NCI-H1417 treated with DMSO at 0.1 percent for 48 hours (cell line): ENCODE measurements at places on chromosomes 1 and 21.

DNA sequence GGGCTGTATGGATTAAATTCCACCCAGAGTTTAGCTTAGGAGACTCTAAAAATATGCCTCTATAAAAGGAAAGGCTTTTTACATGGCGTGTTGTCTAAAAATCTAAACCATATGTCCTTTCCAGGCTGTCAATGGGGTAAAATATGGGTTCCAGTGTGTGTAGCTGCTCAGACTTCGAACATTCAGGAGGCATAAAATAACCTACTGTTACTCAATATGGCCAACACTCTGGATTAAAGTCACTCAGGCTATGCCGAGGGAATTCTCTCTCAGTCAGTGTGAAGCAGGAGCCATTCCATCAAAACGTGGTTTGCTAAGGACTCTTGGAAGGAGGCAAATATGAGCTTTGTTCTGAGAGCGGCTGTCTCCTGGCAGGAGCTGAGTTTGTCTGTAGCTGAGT lies 135.3 kb downstream of the RUNX1 start:
- no peak for DNase-seq

DNA sequence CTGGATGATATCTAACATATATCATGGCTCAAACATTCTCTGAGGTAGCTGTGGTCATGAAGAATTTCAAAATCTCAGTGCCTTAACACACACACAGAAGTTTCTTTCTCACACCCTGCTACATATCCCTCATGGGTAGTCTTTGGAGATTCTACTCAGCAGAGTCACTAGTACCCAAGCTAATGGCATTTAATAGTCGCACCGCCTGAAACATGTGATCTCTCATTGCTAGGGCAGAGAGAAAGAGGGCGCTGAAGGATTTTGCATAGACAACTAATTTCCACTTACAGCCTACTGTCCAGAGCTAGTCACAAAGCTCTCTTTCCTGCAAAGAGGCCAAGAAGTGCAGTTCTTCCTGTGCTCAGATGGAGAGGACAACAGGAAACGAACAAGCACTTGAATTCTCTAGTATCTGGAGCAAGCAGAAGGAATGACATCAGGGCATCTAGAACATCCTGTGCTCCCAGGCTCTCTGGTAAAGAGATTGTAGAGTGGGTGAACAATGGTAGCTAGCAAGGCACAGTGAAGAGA lies 183.4 kb upstream of the PTBP2 start:
- no peak for DNase-seq

DNA sequence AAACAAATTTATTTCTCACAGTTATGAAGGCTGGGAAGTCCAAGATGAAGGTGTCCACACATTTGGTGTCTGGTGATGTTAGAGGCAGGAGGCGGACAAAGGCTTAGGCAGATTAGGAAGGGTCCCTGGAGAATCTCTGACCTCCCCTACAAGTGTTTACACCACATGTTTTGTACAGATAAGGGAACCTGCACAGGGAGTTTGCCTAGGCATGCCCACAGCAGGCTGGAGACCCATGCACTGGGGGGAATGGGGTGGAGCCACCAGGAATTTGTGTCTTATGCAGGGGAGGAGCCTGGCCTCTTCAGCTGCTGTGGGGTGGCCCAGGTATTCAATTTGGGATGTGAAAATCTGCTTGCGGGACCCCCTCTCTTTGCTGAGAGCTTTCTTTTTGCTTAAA lies 131.3 kb downstream of the PATJ start:
- DNase-seq, result no peak

DNA sequence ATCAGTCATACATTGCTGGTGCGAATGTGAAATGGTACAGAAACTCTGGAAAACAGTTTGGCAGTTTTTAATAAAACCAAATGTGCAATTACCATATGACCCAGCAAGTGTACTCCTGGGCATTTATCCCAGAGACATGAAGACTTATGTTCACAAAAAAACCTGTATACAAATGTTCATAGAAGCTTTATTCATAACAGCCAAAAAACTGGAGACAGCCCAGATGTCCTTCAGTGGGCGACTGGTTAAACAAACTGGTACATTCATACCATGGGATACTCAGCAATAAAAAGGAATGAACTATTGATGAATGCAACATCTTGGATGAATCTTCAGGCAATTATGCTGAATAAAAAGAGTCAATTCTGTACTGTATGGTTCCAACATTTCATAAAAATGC lies 97.8 kb downstream of the DTL start:
- DNase-seq, result no peak

GRCh38 chr1:46394108-46394871 lies at the start of gene FAAH:
FAAH (plus strand) TSS chr1:46394317; CDS start chr1:46394349, 32 bp downstream.
- no peak for DNase-seq

DNA sequence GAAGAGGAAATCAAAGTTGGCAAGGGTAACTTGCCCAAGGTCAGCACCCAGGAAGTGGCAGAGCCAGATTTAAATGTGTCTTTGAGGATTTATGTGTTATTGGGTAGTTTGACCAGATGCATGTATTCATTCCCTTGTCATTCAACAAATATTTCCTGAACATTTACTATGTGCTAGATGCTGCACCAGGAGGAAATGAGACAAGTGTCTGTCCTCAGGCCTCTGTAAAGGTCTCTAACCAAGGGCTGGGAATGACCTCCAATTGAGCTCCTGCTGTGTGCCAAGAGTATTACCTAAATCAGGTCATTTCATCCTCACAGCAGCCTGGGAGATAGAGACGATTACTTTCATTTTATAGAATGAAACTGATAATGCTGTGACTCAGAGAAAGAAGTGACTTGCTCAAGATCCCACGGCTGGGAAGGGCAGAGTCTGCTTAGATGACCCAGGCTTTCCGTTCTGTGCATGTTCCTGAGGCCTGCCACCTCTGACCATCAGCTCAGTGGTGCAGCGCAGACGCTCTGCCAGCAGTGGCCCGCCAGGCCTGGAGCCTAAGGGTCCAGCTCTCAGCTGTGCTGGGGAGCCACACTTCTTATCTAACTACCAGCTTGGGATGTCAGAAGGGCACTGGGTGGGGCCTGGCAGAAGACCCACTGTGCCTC lies 3.5 kb upstream of the TTC22 start:
- DNase-seq, result no peak

DNA sequence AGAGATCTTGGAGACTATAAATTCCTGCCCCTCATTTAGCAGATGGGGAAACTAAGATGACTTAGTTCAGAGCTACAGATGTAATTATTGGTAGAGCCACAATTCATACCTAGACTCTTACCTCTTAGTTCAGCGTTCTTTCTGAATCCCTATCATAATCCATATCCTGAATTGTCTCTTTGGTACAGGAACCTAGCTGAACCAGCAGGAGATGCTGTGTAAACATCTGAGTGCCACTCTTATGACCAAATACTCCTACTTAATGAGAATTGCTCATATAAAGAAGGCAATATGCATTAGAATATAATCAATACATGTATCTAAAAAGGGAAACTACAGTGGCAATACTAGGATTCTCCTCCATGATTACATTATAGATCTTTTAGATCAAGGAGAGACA lies 459.0 kb downstream of the SIPA1L2 start:
- no peak for DNase-seq

DNA sequence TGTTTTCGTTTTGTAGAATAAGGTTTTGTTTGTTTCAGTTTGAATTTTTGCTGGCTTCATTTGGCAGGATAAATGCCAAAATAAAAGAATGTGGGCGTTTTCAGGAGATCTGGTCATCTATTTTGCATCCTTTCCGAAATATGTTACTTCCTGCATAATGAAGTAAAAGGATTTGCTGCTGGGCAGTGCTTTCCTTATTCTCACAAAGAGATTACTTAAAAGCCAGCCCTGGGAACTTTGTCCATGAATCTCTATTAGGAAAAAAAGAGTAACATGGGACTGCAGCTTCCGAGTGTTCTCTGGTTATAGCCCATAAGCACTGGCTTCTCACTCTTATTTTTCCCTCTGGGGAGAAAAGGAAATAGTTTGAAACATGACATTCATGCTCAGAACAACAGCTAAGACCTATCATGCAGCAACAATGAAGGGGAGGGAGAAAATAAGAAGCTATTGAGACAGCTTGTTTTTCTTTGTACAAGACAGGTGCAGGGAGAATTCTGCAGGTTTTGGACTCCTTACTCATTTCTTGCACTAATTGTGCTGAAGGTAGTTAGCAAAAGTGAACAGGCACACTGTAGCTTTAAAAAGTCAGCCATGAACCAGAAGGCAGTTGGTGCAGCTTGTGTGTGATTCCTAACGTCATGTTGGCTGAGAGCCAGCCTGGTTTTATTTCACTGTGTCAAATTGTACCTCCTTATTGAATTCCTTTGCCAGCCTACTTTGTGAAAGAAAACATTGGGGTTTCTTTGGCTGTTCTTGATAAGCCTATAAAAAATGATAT lies at the start of gene SAMD13:
Gene SAMD13, plus strand, starts transcription at position 705 of the 781 bp plus-strand sequence. CDS start 1,527 bp downstream, outside the sequence.
- DNase-seq, result no peak

DNA sequence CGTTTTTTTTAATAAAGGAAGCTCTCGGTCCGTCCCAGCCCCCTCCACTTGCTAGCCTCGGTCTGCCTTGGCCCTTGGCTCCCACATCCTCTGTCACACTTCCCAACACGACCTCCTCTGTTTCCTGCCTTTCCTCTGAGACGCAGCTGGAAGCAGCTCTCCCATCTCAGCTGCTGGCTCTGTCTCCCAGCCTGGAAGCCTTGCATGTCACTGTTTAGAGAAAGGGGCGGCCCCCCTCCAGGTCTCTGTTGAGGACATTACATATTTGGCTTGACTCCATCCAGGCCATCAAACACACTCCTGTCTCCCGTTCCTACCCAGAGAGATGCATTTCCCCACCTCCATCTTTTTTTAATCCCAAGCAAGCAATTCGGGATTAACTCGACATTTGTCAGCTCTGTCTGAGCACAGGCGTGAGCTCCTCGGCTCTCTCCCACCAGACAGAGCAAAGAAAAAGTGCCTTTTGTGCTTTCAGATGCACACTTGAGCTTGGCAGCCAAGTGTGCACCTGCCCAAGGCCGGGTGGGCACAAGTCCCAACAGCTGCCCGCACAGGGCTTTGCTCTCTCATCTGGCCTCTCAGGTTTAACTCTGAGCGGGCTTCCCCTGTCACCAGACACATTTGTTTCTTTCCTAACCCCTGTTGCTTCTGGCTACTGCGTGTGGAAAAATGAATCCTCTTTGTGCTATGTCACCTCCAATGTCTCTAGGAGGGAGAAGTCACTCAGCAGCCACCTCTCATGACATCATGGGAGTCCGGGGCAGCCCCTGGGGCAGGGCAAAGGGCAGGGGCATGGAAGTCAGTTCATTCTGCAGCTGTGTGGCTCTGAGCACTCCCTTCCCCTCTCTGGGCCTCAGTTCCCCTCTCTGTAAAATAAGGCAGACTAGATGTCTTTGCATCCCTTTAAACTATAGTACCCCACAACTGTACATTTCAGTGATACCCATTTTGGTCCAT lies 108.3 kb downstream of the KCND3 start:
- no peak for DNase-seq
